ENCODE measurements at places on chromosomes 13 and 19. TPM values are rescaled to one million over a fixed set of nuclear protein-coding genes. Genes with fewer than 3 reads are reported as not detected.

GRCh38 chr13:63307228-63307627 lies 1891.6 kb upstream of the PCDH20 start:
- no peaks in the 10 kb centered on the region for H3K4me1 ChIP-seq
- H3K27me3 ChIP-seq: no peaks in the 10 kb centered on the region

SCN1B gene
- 2.0 TPM for total RNA-seq

CERS4 gene
- 4.8 TPM for total RNA-seq

RTBDN gene
- total RNA-seq: 1.4 TPM

Measured in A673 (cell line).